Cortex of kidney (tissue), 1 donor: ENCODE measurements at places on chromosomes 4 and X.

- no peak for DNase-seq
These were observed 23.5 kb upstream of the PRDM8 start for GRCh38 chr4:80173841-80174240.

DNA sequence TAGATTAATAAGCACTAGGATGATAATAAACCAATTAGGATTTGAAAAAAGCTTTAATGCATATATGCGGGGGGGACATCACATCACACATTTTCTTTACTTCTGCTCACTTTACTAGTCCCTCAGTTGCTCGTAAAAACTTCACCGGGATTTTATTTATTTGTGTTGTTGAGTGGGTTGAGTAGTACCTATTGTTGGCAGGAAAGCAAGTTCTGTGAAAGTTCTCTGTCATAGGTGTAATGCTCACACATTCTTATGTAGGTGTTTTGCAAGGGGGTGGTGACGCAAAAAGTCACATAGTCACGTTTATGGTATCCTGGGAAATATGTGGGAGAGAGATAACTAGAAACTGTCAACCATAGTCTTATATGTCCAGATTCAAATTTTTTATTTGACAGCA, 65.3 kb downstream of the PDLIM5 start:
- DNase-seq, result no peak

DNA sequence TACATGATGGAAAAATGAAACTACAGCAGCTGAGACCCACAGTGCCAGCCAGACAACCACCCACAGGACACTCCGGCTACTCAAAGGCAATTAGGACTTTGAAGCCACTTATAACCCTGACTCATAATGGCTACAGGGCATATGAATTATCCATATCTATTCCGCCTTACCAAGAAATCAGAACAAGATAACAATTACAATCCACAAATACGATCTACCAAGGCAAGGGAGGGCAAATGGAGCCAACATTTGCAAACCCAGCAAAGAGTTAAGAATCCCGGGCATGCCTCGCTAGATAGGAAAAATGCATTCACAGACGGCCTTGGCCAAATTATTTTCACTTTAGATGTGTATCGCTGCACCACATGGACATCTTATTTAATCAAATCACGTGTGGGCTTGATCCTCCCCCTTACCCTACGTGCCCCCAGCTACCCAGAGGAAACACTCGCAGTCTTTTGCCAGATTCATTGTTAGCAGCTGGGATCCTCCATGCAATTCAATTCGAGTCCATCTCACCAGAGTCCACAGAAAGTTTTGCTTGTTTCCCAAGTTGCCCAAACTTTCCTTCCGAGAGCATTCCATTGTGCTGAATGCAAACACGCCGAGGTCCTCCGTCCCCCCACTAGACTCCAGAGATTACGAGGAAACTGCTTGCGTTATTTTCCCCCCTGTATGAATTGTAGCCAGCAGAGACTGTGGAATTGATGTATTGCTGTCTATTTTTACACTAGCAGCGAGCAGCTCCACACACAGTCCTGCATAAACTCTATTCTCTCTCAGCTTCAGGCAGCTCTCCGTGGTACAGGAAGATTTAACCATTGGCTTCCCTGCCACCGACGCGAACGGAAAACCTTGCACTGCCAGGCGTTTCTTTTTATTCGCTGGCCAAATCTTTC, 1.2 kb downstream of the PPARGC1A start:
- no peak for DNase-seq

DNA sequence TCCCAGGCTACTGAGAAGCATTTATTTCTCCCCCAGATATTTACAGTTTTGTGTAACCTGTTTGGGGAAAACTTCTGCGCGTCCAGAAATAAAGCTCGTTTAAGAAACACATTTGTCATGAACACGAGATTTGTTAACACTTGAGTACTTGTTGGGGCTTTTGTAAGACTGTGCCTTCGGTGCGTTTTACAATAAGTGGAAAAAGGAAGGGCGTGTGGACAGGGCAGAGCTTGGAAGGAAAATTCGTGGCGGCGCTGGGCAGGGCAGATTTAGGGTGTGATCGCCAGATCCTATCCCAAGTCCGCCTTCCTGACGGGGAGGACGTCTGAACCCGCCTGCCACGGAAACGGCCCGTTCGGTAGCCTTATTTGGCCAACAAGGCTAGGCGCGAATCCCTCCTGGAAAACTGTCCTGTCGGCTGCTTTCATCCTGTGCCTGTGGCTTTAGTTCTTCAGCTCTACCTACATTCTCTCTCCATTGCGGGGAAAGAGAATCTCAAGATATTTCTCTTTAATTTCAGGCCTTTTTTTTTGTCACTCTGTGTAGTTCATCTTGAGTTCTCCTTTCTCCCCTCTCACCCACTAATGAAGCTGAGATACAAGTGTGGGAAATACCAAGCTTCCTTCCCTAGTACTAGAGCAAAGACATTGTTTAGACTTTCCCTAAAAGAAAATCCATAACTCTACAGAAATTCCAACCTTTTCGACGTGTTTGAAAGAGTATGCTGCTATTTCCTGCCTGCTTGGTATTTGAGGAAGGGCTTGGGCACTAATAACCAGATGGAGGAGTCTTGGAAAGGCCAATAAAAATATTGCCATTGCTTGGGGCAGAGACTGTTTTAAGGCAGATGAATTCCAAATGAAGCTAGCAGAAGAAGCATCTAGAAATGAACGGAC, 982 bp downstream of the PDLIM5 start:
- DNase-seq, result no peak

GRCh38 chr4:82745173-82745842, 53.3 kb downstream of the SCD5 start:
- DNase-seq, result no peak

GRCh38 chrX:46770000-46770816, 11.3 kb upstream of the SLC9A7 start:
- no peak for DNase-seq

- DNase-seq, result no peak
These were observed 242.2 kb upstream of the GK2 start for GRCh38 chr4:79650217-79650616.

DNA sequence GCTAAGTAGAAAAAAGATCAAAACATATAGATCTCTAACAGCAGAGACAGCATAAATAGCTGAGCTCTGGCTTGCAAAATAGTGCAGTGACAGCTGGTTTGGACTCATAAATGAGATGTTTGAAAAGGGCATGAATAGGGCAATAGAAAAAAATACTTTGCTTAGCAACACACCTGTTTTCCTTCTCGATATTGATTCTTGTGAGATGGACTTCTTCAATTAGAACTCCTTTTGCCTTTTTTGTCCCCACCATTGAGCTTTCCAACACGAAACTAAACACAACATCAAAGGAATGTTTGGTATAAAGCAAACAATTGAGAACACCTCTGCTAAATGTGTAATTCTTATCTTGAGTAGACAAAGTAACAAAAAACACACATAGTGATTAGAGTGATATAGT, 726.3 kb downstream of the RAPGEF2 start:
- no peak for DNase-seq

DNA sequence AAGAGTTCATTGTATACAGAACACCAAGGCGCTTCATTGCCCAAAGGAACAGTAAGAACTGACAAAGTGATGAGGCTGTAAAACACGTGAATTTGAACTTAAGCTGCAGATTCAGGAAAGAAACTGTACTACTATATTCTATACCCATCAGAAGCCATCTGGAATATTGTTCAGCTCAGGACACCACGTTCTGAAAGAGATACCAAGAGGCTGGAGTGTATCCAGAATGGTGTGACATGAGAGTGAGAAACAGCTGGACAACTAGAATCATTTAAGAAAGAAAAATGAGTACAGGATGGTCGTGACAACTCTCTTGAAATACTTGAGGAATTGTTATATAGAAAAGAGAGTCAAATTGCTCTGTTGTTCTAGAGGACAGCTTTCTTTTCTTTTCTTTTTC, 94.9 kb downstream of the MGST2 start:
- no peak for DNase-seq
